ENCODE measurements at places on chromosomes 12 and 14.

GRCh38 chr12:65624554-65625086 is 199.7 kb upstream of the HMGA2 start:
- no peak for DNase-seq

DNA sequence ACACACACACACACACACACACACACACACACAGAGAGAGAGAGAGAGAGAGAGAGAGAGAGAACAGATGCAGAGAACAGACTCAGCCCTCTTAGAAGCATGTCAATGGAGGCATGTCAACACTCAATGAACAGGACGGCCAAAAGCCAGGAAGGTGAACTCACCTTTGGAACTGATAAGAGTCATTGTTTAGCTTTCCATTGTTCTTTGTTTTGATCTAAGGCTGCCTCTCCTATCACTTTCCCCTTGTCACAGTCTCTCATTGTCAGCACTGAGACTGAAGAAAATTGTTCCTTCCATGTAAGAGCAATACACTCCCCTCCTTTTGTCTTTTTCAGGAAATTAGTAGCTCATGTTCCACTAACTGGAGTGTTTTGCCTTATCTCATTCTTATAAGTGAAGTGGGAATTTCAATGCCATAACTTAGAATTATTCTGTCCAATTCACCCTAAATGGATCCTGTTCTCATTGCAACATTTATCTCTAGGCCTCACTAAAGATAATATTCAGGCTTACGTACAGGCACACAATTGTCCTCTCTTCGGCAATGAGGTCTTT is 218.0 kb downstream of the DUSP6 start:
- no peak for DNase-seq

DNA sequence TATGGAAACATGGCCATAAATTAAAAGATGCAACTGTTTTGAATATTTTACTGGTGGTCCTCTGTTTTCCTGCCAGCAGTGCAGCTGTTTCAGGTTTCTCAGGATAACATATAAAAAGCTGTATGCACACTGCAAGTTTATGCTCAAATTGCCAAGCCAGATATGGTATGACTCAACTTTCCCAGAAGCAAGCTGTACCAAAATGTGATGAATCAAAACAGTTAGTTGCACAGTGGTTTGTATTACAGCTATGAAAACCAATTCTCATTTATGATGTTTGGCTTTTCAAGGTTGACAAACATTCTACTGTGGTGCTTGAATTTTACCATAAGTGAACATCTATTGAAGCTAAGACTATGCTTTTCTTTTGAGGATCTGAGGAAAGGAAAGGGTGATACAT is 15.5 kb downstream of the TRMT5 start:
- DNase-seq, result no peak

DNA sequence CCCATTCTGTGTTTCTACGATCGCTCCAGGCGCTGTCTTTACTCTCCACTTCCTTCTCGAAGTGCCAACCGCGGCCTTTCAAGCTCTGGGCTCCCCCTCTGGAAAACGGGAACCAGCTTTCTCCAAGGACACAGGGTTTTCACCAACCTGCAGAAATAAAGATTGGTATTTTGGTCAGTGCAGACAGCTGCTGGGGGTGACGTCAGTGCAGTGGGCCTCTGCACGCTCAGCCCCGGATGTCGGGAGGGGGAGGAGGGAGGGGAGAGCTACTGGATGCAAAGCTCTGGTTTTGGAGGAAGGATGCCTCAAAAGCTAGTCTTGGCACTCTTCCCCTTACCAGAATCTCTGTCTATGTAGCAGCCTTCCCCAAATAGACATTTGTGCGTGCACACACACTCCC is 19.9 kb downstream of the HRK start:
- peak; percentile 78 for DNase-seq

DNA sequence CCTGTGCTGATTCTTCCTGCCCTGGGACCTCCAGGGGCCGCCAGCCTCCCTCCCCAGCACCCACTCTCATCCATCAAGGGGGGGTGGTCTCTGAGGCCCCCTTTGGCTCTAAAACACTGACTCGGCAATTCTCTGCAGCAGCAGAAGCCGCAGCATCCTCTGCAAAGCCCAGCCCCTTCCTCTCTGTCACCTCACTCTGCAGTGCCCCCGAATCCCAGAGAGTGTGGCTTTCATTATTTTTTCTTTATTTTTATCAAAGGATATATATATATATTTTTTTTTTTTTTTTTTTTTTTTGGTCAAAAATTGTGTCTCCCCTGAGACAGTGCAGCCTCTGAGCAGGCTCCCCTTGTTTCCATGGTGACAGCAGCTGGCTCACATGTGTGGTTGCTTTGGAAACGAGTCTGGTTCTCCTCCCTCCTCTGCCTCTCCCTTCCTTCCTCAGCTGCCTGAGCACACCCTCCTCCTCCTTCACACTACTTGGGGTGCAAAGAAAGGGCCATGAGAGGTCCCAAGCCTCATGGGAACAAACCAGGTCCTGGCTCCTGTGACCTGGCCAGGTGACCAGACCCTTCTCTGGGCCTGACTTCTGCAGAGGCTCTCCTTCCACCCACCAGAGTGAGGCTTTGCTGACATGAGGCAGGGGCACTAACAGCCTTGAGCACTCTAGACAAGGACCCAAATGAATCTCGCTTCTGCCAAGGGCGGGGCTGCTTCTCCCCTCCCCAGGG is 100.5 kb downstream of the LRRC74A start:
- no peak for DNase-seq

GRCh38 chr14:76673261-76673660 is 88.0 kb upstream of the VASH1 start:
- no peak for DNase-seq

GRCh38 chr12:53600490-53601295 is 25.5 kb downstream of the ATF7 start:
- no peak for DNase-seq

DNA sequence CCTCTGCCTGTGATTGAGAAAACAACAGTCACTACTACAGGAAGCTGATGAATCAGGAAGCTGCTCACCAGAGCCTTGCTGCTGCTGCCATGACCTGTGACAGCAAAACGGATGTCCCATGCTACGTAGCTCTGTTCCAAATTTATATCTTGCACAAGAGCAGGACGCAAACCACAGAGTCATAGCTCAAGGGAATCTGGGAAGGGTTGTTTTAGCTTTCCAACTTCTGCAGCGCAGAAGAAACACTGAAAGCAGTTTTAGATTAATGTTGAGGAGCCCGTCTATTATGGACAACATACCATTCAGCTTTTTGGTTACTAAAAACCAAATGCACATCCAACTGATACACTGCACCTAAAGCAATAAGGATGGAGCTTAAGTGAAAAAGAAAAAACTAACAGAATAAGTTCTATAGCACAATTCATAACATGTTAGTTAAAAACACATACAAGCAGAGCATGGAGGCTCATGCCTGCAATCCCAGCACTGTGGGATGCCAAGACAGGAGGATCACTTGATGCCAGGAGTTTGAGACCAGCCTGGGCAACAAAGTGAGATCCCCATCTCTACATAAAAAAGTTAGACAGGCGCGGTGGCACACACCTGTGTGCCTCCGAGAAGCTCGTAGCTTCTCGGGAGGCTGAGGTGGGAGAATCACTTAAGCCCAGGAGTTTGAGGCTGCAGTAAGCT is 1.7 kb upstream of the ANKRD33 start:
- no peak for DNase-seq

- DNase-seq, result no peak
Observed at GRCh38 chr14:34614638-34615037, 15.3 kb downstream of the SNX6 start.

GRCh38 chr14:77848031-77848430 is 48.1 kb downstream of the ADCK1 start:
- no peak for DNase-seq

- DNase-seq, result no peak
Observed at GRCh38 chr12:103456006-103456405, 39.8 kb downstream of the C12orf42 start.

DNA sequence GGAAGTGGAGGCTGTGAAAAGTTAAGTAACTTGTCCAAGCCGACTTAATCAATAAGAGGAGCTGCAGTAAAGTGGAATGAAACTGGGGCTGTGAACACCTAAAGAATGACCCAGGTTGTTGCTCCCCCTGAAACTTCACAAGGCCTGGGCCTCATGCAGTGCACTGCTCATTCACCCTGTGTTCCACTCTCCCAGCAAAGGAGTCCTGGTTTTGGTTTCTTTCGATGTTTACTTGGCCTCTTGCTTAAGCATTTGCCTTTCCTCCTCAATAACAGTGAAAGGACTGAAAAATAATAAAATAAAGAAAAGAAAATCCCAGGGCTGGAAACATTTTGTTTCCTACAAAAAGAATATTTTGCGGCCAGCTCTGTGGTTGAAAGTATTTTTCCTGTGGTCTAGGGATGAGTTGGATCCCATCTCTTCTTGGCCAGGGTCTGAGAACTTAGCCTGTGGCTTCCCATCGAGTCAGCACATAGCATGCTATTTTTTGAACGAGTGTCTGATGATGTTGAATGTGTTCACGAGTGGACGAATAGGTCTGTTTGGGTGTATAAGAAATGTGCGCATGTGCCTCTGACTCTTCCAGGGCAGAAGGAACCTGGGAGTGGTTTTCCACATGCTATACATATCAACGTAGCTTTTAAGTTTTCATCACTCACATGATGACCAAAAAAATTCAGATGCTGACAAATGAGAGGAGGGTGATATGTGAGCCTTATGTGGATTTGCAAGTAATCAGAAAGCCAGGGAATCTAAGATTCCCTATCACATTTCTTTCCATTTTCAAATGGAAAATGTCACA is 349.8 kb downstream of the ZFP36L1 start:
- DNase-seq, result no peak

DNA sequence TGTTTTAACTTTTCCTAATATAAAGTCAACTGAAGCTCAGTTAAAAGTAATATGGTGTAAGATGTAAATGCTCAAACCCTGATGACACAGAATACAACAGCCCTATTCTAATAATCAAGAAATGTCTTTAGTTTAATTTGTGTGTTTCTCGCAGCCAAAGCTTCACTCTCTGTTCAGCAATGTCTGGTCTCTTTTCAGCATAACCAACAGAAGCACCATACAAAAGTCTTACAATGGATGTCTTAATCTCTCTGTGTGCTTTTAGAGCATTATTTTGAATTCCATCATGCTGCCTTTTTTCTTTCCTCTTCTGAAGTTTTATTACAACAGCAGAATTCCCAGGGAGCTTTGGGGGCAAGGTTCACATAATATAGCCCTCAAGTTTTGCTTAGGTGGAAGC is 210.2 kb upstream of the NPAS3 start:
- DNase-seq, result no peak

- DNase-seq, result no peak
Observed at GRCh38 chr14:49586673-49587460, 687 bp upstream of the RPS29 start.

GRCh38 chr12:4133636-4134447 is 139.7 kb upstream of the CCND2 start:
- no peak for DNase-seq

DNA sequence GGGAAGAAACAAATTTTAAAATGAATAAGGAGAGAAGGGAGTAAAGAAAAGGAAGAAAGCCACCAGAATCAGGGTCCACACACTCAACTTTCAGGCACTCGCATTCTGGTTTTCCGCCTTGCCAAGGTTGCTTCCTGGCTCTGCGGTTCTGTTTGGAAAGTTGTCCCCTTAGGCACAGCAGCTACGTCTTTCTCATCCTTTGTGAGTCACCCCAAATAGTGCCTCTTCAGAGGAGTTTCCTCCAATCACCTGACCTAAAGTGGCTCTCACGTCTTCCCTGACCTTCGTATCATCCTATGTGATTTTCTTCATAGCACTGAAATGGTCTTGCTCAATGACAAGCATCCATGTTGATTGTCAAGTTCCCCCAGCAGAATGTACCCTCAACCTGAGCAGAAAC is 99.5 kb upstream of the TMCC3 start:
- no peak for DNase-seq

DNA sequence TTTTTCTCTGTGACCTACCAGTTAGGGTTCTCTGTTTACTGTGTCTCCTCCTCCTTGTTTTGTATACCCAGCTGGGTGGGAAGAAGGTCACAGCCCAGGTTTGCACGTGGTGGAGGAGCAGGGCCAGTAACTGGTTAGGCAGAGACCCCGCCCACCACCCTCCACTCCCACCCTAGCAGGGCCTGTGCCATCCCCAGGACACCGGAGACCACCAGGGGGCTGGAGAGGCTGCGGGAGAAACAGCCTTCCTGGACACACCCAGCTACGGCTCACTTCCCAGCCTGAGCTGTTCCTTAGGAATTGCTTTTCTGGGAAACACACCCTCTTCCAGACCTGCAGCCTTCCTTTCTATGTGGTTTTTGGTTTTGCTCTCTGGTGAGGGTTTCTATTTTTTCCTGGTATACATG is 21.1 kb downstream of the BDKRB2 start:
- DNase-seq, result no peak

- no peak for DNase-seq
Observed at GRCh38 chr12:50107416-50108268, 3.8 kb downstream of the GPD1 start.

DNA sequence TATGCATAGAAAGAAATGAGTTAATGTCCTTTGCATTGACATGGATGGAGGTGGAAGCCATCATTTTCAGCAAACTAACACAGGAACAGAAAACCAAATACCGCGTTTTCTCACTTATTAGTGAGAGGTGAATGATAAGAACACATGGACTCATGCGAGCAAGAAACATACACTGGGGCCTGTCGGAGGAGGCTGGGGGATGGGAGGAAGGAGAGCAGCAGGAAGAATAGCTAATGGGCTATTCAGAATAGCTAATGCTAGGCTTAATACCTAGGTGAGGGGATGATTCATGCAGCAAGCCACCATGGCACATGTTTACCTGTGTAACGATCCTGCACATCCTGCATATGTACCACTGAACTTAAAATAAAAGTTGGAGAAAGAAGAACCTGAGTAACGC is 29.1 kb upstream of the SYT1 start:
- no peak for DNase-seq

DNA sequence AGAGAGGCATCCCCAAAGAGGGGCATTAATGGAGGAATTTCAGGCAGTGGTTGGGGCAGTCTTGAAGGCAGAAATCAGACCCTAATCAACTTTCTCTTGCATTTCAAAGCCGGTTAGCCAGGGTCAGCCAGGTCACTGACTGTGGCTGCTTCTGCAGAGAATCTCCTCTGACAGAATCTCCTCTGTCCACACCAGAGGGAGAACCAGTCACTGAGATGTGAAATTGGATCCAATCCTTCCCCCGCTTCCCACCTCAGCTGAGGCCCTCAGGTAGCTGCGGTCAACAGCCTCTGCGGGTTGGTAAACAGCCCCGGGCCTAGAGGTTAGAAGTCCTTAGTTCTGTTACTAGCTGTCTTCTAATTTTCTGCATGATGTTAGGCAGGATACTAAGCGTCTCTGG is 39.8 kb upstream of the NUAK1 start:
- no peak for DNase-seq

GRCh38 chr12:64452559-64453329 is 824 bp downstream of the TBK1 start:
- no peak for DNase-seq

- no peak for DNase-seq
Observed at GRCh38 chr12:97109441-97109840, 202.4 kb downstream of the NEDD1 start.

- no peak for DNase-seq
Observed at GRCh38 chr14:89836830-89837469, 117.6 kb downstream of the EFCAB11 start.
